ENCODE measurements at places on chromosomes 4 and X.

GRCh38 chrX:111041018-111041462, 55.0 kb upstream of the PAK3 start:
- DNase-seq: no peak

DNA sequence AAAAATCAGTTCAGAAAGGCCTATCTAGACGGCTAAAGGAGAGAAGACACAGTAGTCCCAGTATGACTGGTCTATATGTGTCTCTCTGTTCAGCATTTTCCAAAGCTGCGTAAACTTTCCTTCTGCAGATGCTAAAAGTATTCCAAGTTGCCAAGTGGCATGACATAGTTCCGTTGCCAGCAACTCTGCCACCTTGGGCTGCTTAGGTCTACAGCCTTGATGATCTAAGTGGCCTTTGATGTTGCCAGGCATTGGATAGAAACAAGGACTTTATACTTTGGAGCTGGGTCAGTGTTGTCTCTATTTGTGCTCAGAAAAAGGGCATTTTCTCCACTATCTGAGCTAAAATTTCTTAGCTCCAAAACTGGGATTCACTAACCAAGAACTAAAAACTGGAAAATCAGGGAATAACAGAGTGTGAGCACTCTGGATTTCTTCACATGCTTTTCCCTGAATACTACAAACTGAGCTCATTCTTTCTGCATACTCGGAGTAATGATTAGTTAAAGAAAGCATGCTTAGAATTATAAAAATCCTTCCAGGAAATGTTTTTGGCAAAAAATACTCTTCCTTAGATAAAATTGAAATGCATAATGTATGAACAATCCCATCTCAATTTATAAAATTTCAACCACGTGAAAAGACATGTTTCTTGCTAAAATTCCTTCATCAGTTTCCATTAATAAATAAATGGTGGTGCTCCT, 191.4 kb downstream of the ADAMTS3 start:
- DNase-seq: no peak

- DNase-seq: no peak
Measured at GRCh38 chr4:150366487-150366999, 215.4 kb upstream of the MAB21L2 start.

GRCh38 chr4:118787844-118788380, 48.0 kb downstream of the SEC24D start:
- DNase-seq: no peak

DNA sequence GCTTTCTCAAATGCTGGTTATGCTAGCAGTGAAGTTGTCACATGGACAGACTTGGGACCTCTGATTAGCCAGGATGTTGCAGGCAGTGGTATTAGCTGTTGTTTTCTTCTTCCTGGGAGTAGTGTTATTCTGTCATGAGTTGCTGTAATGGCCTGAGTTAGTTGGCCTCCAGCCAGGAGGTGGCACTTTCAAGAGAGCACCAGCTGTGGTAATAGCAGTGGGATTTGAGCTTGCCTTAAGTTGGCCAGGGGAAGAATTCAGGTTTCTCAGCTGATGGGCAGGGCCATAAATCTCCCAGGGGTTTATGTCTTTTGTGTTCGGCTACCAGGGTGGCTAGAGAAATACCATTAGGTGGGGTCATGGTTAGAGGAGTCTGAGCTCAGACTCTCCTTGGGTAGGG, 132.6 kb downstream of the GLUD2 start:
- no peak for DNase-seq

DNA sequence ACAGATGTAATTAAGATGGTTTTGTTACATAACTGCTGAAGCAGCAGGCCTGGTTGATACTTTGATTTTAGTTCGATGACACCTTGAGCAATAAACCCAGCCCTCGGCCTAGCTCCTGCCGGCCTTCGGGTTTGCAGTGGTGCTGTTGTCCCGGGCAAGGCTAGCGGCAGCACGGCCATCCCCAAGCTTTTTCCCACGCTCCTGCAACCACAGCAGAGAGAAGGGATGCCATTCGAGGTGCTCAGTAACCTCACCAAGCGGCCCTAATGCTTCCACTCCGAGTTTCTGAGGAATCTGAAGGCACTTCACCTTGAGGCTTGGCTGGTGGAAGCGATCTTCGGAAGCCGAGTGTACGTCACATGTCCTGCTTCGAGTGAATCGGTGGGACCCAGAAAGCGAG, 182.1 kb downstream of the NAF1 start:
- no peak for DNase-seq

- DNase-seq: no peak
Measured at GRCh38 chr4:72791054-72791453, 222.0 kb upstream of the ADAMTS3 start.

GRCh38 chr4:88672987-88673386, 24.6 kb downstream of the NAP1L5 start:
- DNase-seq: no peak

GRCh38 chr4:101283434-101283833, 63.9 kb downstream of the PPP3CA start:
- DNase-seq: no peak

DNA sequence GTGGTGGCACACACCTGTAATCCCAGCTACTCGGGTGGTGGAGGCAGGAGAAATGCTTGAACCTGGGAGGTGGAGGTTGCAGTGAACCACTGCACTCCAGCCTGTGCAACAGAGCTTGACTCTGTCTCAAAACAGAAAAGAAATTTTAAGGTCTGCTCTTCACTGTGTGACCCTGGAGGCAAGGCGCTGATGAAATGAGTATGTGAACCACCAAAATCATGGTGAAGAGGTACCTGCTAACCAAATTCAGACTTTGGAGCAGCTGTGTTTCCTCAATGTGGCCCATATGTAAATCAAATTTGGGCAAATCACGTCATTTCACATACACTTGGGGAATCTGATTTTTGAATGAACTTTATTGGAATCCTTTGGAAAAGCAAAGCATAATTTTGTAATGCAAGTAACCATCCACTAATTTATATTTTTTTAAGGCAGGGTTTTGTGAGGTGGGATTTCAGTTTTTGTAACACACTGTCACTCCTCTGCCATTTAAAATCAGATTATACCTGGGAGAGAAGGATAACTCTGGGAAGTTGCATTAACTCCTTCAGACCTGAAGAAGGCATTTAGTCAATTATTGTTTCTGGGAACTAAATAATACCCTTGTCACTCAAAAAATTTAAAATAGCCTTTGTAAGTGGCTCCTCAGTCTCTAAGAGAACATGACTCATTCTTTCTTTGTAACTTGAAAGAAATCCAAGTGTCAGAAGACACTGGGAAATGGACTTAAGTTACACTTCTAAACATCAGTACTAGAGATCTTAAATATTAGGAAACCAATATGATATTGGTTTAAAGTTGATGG, 24.0 kb downstream of the DOCK11 start:
- DNase-seq: no peak

GRCh38 chr4:186297013-186297645, 31.1 kb downstream of the F11 start:
- no peak for DNase-seq

DNA sequence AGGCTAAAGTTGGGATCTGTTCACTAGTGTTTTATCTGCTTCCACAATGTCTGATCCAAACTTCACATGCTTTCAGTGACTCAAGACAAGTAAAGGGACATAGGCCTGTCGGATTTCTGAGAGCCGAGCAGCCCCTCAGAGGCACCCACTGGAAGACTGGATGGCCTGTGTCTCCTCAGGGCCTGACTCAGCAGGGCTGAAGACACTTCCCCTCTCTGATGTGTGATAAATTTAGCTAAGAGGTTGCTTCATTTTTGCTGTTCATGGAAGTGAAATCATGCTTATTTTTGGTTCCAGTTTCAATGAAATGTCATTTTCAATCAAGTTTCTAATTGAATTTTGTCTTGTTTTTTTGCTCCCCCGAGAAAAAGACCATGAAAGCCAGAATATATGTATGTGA, 93.7 kb downstream of the MXRA5 start:
- DNase-seq: no peak

DNA sequence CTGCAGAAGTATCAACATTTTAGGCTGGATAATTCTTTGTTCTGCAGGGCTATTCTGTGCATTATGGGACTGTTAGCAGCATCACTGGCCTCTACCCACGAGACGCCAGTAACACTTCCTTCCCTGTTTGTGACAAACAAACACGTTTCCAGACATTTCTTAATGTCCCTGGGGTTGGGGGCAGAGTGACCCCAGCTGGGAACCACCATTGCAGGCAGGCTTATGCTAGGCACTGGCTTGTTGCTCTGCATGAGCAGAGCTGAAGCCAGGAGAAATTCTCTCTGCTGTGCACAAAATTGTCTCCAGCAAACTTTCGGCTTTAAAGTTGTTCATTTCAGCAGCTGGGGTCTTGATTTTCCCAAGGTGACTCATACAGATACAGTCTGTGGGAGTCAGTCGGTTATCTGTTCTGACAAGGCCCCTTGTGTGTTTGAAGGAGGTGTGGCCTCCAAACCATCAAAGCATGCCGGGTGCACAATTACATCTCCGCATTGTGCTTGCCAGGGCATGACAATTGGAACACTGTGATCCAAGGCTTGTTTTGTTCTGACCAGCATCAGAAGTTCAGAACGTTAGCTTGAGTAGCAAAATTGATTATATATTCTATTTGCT, 156.4 kb upstream of the BOD1L1 start:
- DNase-seq: no peak

- no peak for DNase-seq
Measured at GRCh38 chr4:62366939-62367338, 1166.8 kb downstream of the ADGRL3 start.

DNA sequence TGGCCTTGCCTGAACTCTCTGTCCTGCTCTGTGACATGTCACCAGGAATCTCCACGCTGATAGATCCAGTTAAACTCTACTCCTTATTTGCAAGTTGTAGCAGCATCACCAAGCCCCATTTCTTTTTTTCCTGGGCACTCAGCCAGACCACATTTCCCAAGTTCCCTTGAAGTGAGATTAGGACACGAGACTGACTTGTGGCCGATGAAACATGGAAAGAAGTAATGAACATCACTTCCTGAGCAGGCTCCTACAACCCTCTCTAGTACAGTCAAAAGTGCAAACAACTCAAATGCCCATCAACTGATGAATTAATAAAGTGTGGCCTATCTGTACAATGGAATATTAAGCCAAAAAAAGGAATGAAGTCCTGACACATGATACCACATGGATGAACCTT, 74.6 kb downstream of the MAP3K15 start:
- DNase-seq: no peak

DNA sequence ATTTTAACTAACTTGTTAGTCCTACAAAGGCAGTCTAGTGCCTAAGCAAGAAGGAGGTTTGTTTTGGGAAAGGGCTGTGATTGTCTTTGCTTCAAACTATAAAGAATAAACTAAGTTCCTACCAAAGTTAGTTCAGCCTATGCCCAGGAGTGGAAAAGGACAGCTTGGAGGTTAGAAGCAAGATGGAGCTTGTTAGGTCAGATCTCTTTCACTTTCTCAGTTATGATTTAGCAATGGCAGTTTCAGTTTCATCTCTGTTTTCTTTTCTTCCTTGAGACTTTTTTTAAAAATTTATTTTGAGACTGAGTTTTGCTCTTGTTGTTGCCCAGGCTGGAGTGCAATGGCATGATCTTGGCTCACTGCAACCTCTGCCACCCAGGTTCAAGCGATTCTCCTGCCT, 82.9 kb upstream of the NLGN4X start:
- no peak for DNase-seq

DNA sequence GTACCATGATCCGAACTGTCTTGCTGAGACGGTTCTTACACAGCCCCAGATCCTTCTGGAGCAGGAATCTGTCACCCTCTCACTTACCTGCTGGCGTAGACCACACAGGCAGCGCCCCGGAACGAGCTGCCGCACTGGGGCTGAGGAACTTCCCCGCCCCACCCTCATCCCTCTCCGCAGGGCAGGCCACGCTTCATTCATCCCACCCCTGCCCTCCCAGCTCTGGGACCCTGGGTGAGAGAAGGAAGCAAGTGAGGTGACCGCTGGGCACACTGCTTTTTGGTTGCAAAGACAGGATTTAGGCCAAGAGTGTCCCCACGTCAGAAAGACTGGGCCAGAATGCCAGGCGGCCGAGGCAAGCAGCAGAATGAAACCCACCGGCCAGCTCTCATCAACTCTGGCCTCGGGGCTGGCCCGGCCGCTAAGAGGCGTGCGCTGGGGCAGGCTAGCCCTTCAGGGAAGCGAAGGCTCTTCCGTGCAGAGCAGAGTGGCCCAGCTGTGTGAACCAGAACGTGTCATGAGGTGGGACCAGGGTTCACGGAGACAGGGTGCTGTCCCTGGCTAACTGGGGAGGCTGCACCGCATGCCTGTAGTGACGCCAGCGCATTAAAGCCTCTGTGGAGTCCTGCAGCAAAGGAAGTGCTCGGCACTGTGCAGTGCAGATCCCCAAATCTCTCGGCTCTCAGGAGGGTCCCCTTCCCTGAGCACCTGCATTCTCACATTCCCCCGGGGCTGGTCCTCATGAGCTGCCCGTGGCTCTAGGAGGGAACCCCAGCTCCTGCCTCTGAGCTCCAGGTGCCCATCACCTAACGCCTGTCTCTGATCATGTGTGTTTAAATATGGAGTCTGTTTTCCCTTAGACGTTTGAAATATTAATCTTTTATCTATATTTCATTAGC, 6.4 kb downstream of the LRPAP1 start:
- DNase-seq: no peak

DNA sequence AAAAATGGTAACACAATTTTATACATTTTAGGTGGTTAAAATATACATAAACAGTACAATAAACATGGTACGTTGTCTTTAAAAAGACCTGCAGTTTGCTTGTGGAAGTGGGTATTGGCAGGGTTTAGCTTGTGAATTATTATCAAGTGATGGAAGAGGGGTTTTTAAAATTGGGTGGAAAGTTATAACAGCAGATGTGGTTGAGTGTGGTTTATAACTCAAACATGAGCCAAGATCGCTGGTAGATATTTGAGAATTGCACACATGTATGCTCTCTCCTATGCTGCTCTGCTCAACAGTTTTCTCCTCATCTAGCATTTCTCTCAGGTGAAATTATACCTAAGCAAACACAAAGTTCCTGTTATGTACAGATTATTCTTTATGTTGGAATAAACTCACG, 14.0 kb downstream of the EPGN start:
- no peak for DNase-seq

DNA sequence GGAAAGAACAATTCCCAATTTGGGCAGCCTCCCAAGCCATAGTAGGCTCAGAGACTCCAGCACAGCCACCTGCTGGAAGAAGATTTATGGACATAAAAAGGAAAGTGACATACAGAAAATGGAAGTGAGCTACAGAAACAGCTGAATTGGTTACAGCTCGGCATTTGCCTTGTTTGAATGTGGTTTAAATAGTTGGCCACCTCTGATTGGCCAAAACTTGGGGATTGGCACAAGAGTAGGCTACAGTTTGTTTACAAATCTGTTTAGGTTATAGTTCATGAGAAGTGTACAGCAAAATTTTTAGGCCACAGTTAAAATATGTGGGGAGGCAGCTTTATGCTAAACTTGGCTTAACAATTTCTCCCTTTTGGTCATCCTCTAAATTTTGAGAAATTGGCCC, 150.4 kb downstream of the MAGEC1 start:
- DNase-seq: no peak

- DNase-seq: no peak
Measured at GRCh38 chr4:48746608-48747362, 33.3 kb downstream of the FRYL start.
